ENCODE measurements at places on chromosomes 16 and 17.

- DNase-seq: no peak
These were observed 34.5 kb downstream of the SLC39A11 start for GRCh38 chr17:73058022-73058421.

DNA sequence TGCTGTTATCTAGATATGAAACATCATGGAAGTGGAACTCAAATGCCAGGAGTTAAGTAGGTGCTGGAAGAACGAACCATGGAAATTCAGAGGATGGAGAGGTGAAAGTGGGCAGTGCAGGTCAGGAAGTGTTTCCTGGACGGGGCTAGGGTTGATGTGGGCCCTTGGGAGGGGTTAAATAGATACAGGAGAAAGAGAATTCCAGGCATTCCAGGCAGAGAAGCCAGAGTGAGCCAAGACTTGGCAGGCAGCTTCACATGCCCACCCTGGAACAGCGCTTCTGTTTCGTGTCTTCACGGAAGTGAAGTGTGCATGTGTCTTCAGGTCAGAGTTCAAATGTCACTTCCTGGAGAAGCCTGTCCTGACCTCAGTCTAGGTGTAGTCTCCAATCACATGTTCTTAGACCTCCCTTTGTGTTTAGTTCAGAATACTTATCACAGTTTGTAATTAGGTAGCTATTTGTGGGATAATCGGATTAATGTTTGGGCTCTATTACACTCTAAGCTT is 41.3 kb downstream of the GP2 start:
- no peak for DNase-seq

DNA sequence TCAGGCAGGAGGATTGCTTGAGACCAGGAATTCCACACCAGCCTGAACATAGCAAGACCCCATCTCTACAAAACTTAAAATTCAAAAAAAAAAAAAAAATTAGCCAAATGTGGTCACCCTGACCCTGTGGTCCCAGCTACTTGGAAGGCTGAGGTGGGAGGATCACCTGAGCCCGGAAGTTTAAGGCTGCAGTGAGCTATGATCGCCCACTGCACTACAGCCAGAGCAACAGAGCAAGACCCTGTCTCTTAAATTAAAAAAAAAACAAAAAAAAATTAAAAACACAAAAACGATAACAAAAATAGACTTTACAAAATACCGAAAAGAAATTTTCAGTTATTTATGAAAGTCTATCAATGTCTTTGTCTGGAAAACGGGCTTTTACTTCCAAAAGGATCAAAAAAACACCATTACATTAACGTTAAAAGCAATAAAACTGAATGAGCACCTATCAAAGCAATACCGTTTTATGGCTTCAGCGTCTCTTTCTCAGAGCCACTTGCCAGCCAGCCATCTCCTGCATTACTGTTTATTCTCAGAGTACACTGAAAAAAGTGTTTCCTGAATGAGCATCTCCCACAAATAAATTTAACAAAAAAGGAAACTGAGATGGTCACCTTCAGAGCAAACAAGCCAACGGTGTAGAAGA is 6.1 kb downstream of the USP7 start:
- DNase-seq: no peak

- no peak for DNase-seq
These were observed 3.2 kb downstream of the PRSS22 start for GRCh38 chr16:2854700-2855309.

GRCh38 chr16:61014869-61015268 is 1021.4 kb downstream of the CDH8 start:
- no peak for DNase-seq

DNA sequence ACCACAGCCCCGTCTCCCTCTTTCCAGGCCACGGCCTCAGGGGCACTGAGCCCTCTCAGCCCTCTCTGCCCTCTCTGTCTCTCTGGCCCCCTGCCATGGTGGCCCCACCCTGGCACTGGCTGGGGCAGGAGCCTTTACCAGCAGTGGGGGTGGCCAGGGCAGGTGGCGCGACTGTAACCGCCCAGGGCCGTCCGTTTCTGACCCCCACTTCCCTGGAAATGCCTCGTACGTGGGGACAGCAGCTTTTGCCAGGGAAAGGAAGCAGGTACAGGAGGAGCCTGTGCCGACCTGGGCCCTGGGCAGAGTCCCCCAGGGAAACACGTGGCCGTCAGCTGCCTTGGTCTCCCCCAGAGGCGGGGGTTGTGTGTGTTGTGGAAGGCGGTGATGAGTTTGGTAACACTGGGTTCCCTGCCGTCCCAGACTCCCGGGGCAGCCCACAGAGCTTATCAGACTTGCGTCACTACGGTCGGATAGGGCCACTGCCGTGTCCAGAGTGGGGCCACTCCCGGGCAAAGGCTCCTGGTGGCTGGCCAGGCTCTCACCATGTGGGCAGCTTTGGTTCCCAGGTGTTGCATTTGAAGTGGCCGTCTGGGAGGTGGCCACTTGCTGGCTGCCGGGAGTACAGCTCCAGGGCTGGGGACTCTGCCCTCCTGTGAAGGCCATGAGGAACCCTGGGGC is 249.3 kb upstream of the CIBAR2 start:
- no peak for DNase-seq

DNA sequence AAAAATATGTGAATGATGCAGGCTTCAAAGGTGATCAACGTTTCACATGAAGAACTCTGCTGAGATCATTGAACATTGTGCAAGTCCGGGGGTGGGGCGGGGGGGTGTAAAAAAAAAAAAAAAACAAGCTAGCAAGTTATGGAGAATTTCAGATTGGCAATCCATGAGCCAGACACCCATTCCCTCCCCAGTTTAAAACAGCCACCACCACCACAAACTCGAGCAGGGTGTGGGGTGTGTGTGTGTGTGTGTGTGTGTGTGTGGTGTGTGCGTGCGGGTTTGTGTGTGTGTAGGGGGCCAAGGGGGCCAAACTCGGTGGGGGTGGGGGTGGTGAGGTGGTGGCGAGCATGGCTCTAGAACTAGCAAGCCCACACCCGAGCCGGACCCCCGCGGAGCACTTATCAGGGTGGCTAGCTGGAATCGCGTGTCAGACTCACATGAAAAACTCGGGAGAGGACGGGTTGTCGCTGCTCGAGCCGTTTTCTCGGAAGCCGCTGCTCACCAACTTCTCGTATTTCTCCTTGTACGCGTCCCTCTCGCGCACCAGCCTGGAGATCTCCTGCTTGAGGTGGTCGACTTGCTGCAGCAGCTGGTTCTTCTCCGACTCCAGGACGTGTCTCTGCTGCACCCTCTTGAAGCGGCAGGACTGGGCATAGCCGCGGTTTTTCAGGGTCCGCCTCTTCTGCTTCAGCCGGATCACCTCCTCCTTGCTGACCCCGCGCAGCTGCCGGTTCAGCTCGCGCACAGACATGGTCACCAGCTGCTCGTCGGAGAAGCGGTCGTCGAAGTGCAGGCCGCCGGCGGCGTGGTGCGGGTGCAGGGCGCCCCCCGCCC is 2.0 kb downstream of the MAF start:
- DNase-seq: peak; percentile 6

- DNase-seq: no peak
These were observed 1.2 kb downstream of the GFAP start for GRCh38 chr17:44914148-44914547.

GRCh38 chr17:47834756-47835155 is 3.3 kb downstream of the LRRC46 start:
- DNase-seq: no peak

DNA sequence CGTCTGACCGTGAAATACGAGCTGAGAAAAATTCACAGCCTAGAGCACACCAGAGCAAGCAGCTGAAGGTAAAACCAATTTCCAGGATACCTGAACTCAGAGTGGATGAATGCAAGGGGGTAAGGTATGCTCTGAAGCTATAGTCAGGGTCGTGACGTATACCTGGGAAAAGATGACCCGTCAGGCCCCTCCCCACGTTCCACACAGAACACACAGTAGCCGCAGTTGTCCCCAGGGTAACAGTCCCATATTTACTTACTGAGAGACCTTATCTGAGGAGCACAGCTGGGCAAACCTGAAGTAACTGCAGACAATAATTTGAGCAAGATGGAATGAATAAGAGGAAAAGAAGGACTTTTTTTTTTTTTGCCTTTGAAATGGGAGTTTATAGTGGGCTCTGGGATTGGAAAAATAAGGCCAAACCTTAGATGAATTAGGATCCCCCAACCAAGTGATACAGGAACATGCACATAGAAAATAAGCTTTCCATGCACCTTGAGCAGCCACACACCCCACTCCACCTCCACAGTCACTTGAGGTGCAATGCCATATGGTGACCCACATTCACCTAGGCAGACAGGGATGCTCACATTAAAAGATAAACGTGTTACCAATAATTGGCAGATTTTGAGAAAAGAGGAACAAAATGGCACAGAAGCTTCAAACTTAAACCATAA is 38.0 kb downstream of the ABCA6 start:
- no peak for DNase-seq

DNA sequence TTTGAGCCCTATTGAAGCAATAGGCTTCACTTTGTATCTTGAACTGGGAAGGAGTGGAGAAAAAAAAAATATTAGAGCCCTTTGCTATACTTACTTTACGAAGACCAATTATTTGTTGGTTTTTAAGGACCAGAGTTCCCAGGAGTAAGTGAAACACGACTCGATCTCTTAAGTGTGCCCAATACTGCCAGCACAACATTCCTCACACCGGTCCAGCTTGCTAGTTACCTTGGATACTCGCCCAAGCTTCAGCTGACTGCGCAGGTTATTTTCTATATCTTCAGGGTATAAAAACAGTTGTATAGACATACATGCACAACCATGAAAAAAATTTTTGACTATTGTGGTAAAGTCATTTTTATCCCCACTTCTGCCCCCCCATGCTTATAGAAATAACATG is 72.1 kb downstream of the RPTOR start:
- no peak for DNase-seq

DNA sequence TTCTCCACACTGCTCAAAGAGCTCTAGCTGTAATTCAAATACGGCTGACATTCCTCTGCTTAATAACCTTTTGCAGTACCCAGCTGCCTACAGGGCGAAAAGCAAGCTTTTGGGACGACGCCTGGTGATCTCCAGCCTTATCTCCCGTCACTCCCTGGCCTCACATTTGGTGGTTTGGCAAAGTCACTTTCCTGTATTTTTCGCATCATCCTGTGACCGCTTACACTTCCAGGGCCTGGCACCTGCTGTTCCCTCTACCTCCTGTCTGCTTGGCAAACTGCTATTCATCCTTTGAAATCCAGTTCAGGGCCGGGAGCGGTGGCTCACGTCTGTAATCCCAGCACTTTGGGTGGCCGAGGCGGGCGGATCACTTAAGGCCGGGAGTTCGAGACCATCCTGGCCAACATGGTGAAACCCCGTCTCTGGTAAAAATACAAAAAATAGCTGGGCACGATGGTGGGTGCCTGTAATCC is 2.7 kb upstream of the BHLHA9 start:
- no peak for DNase-seq

DNA sequence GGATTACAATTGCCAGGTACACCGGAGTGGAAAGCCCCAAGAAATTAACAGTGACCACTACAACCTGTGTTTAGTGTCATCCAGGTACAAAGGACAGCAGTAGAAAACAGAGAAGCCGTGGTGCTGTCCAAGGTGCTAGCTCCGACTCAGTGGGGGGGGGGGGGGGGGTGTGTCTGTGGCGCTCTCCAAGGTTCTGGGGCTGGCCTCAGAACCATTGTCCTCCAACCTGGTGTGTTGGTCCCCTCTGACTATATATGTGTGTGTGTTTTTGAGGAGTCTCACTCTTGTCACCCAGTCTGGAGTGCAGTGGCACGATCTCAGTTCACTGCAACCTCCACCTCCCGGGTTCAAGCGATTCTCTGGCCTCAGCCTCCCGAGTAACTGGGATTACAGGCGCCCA is 5.8 kb upstream of the ZNF23 start:
- no peak for DNase-seq

DNA sequence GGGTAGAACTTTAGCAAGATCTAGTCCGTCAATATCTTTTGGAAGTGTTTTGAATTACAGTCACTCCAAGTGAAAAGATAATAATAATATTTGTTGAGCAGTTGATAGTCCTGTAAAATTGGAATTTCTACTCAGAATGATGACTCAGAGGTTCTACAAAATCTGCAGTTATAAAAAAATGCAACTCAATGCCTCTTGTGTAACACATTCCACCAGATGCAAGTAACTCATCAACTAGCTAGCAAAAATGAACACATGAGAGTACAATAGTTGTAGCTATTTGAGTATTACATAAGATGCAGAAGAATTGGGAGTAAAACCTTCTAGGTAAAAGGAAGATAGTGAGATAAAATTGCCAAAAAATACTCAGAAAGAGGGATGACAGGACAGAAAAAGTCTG is 177.2 kb downstream of the CDH8 start:
- DNase-seq: no peak

DNA sequence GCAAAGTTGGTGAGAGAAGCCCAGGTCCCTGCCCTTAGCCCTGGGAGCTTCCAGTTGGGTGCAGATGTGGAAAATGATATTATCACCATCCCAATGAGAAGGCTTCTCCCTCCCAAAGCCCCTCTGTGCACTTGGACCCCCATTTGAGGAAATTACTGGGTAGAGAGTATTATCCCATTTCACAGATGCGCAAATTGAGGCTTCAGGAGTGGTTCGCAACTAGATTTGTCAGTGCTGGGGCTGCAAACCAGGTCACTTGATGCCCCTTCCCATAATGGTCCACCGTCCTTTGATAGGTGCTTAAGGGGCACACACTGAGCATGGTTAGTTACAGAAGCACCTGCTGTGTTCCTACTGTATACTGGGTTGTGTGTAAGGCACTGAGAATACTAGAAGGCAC is 14.3 kb upstream of the FOXN1 start:
- DNase-seq: no peak

- DNase-seq: peak; percentile 12
These were observed 83.2 kb upstream of the C17orf78 start for GRCh38 chr17:37292429-37293139.

- DNase-seq: no peak
These were observed 4.5 kb downstream of the CD300C start for GRCh38 chr17:74541176-74542111.

- DNase-seq: no peak
These were observed 2.7 kb upstream of the SNX20 start for GRCh38 chr16:50683689-50684374.

DNA sequence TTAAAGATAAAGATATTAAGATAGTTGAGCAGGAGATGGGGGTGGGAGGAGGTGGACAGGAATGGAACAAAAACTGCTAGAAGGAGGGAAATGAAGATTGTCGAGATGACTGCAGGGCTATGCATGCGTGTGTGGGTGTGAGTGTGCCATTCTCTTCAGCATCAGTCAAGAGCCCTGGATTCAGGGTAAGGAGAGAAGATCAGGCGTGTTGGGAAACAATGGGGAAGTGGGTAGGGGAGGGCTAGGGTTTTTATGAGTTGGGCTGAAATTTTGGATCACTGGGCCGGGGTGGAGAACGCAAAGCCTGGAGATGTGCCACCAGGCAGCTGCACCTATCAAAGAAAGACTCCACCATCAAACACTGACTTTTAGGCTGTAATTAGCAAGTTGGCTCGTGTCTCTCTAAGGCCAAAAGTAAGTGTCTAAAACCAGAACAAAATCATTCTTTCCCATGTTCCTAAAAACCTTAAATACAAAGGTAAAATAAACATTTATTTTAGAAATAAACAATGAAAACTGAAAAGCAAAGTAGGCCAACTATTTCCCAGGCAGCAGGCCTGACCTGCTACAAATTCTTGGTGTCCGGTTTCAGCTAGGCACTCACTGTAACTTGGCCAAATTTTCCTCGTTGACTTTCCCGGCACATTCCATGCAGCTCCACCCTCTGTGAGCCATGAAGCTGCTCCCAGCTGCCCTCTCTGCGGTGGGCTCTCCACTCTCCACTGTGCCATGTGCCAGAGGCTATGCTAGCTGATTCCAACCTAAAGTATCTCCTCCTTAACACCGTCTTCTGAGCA is 4.2 kb downstream of the CDRT4 start:
- DNase-seq: peak; percentile 1

Measured in NCI-H2029 treated with DMSO at 0.1 percent for 48 hours (cell line).